Stimulated activated CD8-positive, alpha-beta memory T cell treated with anti-CD3 and anti-CD28 coated beads, Interleukin-2, amount 100 ng/mL, for 1 hour (primary cell): ENCODE measurements at places on chromosomes 1 and 21.

DNA sequence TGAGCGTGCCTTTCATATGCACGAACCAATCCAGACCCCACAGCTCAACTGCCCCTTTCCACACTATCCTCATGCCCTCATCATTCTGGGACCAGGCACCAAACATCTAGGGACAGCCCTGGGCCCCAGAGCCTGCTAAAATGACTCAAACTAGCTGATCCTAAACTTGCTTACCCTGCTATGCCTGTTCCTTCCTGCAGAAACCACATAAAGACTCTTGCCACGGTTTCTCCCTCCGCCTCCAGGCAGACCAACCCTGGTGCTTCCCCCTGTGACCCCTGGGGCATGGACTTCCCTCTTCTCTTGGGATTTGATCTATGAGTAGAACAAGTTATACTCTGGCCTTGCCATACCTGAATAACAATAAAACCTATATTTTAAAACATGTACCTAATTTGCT, 138.0 kb upstream of the CD34 start:
- no peak for DNase-seq

DNA sequence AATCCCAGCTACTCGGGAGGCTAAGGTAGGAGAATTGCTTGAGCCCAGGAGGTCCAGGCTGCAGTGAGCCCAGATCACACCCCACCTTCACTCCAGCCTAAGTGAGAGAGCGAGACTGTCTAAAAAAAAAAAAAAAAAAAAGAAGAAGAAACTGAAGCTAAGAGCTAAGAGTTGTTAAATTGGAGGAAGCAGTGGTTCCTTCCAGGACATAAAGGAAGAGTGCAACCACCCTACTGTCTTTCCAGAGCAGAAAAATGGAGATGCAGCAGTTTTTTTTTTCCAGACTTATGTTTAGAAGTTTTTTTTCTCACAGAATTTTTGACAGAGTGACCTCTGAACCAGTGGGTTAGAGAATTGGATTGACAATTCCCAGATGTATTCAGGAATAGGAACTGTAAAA, 88.7 kb downstream of the HLX start:
- no peak for DNase-seq

DNA sequence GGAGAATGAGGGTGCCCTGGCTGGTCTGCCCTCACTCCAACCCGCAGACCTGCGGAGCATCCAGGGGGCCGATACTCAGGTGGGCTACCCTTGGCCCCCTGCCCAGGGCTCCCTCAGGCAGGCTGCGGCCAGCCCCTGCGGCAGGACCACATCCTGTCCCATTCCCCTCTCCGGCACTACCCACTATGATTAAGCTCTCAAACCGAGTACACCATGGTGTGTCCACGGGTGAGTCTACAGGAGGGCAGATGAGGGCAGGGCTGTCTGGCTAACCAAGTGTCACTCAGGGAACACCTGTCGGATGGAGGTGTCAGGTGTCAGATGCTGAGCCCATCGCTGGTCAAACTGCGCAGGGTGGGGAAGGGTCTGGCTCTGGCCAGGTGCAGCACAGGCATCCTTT, 47.2 kb downstream of the SLC66A1 start:
- DNase-seq: no peak

- no peak for DNase-seq
These were observed 856 bp upstream of the GREM2 start for GRCh38 chr1:240612811-240613210.

DNA sequence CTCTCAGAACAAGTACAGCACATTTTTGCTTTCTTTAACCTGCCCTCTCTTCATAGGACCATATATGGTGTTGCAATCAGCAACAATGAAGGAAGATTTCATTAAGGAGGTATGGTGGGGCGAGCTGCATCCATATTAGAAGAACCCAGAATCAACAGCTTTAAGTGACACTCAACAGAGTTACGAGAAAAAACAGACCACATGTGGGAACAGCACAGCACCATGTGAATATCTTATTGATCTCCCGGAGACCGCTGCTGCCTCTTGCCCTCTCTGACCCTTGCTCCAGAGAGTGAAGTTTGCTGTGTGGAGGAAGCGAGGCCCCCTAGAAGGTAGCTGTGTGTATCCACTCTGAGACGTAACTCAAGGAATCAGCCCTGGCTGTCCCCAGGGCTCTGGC, 12.9 kb downstream of the RAB42 start:
- no peak for DNase-seq

DNA sequence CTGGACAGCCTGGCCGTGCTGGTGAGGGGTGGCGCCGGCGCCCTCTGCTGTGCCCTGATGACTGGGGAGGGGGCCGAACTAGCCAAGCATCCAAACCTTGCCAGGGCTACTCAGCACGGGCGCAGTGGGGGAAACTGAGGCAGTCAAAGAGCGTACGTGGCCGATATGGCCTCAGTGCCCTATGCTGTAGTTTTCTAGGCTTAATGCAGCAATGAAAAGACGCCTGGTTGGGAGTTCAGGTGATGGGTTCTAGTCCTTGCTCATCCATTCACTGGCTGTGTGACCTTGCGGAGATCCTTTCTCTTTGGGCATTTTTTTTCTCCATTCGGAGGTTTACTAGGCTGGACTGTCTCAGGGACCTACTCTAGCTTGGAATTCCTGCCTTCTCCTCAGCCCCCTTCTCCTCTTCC, 822 bp downstream of the MTX1 start:
- no peak for DNase-seq

- no peak for DNase-seq
These were observed 231.7 kb upstream of the AJAP1 start for GRCh38 chr1:4422504-4423289.

DNA sequence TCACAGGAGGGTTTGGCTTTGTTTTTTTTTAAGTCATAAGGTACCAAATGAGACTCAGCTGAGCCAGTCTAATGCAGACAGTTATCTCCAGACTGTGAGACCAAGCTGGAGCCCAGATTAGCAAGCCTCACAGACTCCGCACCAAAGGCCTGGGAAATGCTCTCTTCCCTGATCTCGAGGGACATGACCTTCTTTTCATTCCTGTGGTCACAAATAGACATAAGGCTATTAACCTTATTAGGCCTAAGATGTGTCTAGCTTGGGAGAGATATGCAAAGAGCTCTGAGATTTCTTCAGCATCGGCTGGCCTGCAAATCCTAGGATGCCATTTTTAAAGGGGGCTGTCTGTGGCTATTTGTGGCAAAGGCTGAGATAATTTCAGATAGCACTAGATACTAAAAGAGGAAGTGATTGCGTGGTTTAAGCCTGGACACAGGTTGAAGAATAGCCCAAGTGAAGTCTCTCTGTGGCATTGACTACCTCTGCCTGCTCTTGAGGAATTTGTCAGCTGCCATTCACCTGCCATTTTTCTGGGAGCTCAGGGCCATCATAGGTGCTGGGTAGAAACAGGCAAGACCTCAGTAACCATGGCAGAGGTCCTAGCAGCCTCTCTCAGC, 301.3 kb downstream of the SIPA1L2 start:
- no peak for DNase-seq

- no peak for DNase-seq
These were observed 90.6 kb downstream of the SGIP1 start for GRCh38 chr1:66624412-66625060.

DNA sequence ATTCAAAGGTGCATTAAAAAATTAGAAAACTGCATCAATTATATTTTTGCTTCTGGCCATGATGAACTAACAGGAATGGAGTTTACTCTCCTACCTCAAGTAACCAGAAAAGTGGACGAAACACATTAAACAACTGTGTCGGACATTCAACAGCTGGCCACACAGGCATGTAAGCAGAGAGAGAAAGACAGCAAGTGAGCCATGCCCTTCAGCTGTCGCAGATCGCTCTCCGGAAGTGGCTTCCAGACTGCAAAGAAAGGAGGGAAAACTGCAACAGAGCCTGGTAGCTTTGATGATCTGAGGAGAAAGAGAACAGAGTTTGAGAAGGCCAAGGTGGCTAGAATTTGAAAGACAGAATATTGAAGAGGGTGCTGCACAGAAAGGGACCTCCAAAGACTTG, 557.2 kb downstream of the MATN1 start:
- DNase-seq: no peak

- DNase-seq: no peak
These were observed 26.5 kb downstream of the RERE start for GRCh38 chr1:8790987-8791386.

DNA sequence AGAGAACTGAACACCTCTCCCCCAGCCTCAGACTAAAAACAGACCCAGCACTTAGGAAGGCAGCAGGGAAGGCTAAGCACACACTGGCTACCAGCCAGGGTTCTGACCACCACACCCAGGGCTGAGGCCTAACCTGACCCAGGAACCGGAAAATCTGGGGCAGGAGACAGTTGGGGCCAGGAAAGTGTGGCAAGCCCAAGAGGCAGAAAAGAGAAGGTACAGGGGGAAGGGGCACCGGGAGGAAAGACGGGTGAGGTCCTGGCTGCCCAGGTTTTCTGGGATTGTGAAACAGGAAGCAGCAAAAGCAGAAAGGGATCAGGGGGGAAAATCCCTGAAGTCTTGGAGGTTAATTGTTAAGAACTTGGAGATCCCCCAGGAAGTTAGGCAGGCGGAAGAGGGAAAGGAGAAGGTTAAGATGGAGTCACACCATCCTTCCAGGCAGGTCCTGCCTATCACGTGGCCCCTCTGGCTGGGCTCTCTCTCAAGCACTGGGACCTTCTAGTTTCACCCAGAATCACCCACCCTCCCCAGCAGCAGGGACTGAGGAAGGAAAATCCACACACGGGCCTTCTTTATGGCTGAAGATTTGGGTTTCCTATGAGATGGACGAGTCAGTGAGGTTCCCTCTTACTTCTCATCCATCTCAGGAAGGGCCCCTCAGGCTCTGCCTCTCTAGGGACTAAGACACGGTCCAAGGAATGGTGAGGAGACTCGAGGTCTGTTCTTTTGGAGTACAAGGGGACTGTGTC, 2.6 kb downstream of the HDGF start:
- no peak for DNase-seq

DNA sequence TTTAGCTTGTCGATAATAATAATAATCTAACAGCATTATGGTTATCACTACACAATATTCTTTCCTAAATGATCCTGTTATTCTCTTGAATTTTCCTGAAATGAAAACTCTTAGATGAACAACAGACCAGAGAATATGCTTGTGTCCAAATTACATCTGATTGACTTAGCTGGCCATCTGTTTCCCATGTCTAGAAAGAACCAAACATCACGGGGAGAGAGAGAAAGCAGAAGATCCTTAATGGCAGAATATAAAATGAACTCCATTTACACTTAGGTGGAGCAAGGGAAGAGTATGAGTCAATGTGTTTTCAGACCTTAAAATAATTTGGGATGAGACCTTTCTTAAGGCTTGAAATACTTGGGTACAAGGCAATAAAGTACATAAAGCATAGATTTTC, 162.2 kb downstream of the DSCAM start:
- DNase-seq: no peak

DNA sequence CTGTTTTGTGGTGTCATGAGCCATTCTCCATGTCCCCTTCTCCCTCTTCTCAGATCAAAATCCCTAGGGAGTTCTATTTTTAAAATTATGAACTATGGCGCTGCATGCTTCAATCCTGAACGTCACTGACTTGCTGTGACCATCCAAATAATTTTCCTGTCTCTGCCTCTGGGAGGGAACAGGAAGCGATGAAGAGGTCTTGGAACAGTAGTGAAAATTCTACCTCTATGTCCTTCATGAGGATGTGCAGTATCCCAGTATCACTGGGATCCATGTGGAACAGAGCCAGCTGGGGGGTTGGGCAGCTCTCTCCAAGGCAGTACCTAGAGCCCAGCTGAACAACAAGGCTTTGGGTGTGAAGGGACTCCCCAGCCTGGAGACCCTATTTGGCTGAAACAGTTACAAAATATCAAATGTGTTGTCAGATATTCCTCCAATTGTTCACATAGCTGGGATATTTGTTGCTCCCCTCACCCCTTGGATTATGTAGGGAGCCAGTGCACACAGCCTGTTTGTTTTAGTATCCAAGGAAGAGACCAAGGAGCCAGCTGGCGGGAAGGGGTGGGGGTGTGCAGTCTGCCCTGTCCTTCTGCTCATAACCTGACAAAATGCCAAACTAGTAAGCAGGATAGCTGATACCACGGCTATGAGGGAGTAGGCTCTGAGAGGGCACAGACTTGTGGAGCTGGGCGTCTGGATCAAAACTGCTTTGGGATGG, 7.6 kb downstream of the DCLRE1B start:
- DNase-seq: no peak

GRCh38 chr21:45756029-45756428, 112.5 kb downstream of the PCBP3 start:
- no peak for DNase-seq

DNA sequence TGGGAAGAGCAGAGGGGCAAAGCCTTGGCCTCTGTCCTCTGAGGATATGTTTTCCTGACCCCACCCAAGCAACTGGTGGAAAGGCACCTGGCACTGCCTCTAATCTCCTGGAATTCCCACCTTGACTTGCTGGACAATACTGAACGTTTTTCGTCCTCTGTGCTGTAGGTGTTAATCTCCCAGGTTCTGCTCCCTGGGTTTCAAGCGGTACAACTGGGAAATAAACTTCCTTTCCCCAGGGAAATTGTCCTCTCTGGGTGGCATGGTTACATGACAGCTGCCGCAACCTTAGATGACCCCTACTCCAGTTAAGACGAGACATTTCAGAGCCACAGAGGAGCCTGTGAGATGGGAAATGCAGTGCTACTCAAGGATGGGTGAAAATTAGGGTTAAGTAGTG, 57.3 kb upstream of the BCAR3 start:
- DNase-seq: no peak

GRCh38 chr1:210257698-210258529, 25.3 kb downstream of the SERTAD4 start:
- DNase-seq: no peak
